ENCODE measurements at places on chromosomes 6 and 20.

DNA sequence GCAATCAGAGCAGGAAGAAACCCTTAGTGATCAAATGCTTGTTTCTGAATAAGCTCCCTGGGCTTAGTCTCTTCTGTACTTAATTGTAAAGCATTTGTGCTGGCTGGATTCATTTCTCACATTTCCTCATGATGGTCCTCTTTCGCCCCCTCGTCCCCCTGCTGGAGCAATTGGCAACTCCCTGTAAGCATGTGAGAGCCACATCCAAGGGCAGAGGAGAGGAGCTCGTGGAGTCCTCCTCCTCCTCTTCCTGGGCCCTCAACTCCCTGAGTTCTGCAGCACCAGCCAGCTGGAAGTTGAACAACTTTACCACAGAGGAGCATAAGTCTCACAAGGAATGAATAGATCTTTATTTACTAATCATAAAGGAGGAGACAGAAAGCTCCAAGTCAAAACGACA lies 12.6 kb downstream of the ANKEF1 start:
- peak; percentile 39 for DNase-seq

- no peak for DNase-seq
Measured at GRCh38 chr6:55141611-55142010, 32.7 kb upstream of the HCRTR2 start.

DNA sequence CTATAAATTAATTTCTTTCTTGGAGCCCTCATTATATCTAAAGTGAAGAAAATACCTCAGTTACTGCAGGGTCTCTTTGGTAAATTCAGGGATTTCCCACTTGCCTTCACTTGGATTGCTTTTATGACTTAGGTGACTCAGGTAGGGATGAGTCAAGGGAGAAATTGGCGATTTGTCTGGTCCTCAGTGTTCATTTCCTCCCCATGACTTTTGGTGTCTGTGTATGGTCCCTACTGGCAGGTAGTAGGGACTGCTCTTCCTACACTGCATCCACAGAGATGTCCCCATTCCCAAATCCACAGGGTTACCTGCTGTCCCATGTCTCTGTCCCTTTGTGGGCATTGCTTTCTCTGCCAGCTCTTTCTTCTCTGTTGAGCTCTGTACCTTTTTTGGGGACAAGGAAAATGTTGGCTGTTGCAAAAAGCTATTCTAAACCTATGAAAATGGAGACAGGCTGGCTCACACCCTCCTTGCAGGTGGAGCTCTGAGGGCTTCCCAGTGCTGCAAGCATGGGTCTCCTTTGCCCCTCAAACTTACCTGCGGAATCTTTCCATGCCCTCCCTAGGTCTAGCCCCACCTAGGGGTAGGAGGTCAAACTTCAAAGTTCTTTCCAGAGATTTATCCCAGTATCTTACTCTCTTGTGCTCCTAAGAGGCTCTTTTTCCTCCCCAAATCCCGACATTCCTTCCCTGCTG lies 211.9 kb downstream of the ZNF217 start:
- no peak for DNase-seq

GRCh38 chr20:41074441-41074840 lies 45.8 kb downstream of the TOP1 start:
- DNase-seq, result no peak

GRCh38 chr6:43798688-43799444 lies 28.9 kb downstream of the VEGFA start:
- DNase-seq, result no peak

GRCh38 chr6:148943451-148943850 lies 196.6 kb downstream of the UST start:
- no peak for DNase-seq

DNA sequence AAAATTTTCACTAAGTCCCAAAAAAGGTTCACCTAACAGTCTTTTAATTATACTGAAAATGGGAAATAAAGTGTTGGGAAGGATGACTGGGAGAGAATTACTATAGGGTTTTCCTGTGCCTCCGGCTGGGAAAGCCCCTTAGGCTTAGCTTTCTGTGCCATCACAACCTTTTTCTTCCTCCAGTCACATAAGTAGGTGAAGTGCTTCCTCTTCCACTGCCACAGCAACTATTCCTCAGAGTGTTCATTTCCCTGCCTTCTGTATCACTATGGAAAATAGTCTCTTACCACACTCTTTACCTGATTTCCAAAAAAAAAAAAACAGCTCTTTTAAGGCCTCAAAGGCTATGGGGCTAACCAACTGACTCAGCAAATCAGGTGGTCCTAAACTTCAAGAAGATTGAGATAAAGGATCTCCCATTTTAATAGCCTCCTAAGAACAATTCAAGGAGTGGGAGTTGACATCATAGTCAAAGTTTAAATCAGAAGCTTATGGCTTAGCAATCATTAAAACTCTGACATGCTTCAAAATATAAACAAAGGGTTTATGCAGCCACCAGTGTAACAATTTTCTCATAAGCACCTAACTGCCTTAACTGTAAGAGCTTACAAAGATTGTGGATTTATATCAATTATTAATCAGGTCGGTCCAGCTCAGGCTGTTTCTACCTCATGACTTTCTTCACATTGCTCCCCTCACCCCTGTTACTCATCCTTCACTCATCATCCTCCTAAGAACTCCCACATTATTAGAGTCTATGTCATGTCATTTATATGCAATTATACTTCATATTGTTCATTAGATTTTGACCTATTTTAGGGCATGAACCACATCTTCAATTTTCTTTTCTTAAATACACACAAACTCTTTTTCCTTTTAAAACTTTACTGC lies 95.3 kb downstream of the RNGTT start:
- DNase-seq, result no peak

DNA sequence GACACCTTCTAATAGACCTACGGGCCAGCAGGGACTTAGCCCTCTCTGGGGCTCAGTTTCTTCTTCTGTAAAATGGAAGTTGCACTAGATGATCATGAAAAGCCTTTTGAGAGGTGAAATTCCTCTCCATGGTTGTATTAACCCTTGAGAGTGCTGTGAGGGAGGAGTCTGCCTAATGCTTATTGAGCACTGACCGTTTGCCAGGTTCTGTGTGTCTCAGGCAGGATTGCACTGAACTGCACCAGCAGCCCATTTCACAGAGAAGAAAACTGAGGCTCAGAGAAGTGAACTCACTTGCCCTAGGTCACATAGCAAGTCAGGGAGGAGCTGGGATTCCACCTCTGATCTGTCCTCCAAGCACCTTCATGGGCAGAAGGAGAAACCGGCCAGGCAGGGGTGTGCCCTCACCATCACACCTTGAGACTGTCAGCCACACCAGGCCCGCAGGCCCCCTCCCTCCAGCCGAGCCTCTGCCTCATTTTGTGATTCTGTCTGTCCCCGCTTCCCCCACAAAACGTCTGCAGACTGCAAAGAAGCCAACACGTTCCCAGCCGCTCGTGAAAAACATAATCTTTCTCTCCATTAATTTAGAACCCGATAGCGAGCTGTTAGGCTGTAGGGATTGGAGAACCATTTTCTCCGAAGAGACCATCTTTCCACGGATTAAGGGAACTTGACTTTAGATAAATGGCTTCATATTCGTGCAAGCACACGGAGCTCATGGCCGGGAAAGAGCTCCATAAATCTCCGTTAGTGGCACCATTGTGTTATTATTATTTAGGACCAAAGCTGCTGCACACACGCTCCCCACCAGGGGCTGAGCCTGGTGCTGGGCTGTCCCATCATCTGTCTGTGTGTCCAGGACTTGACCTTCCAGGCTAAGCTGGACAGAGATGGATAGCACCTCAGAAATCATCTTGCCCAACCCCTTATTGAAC lies 46.0 kb downstream of the KIAA1755 start:
- no peak for DNase-seq

DNA sequence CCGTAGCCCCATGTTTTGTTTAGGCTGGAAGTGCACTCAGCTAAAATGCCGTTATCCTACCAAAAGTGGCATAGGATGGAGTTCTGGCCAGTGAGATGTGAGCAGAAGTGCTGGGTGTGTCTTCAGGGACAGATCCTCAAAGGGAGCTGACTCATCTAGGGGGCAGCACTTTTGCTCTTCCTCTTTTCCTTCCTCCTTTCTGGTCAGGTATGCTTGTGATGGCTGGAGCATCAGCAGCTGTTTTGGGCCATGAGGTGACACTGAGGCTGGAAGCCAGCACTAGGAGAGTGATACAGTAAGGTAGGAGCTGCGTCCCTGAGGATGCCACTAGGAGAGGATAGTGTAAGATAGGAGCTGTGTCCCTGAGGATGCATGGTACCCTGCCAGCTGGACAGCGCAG lies 4.6 kb upstream of the OSBPL2 start:
- no peak for DNase-seq

DNA sequence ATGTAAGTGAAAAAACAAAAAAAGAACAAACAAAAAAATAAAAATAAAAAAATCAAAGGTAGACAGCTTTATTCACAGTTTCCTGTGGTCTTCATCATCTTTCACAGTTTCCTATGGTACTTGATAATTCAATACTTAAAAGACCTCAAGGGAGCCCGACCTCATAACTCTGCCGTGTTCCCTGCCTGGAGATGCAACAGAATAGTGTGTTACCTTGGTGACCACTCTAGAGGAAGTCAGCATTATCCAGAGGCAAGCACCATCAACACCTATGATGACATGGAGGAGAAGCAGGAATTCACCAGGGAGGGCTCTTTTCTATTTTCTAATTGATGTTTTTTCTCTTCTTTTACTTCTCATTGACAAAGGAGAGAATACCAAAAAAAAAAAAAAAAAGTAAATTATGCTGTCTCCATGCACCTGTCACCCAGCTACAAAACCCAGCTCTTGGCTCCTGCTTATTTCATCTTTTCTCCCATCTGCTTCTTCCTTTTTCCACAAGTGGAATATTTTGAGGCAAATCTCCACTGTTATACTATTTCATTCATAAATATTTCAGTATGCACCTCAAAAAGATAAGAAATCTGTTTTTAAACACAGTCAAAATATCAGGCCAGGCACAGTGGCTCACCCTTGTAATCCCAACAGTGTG lies 95.8 kb upstream of the STXBP5 start:
- no peak for DNase-seq

DNA sequence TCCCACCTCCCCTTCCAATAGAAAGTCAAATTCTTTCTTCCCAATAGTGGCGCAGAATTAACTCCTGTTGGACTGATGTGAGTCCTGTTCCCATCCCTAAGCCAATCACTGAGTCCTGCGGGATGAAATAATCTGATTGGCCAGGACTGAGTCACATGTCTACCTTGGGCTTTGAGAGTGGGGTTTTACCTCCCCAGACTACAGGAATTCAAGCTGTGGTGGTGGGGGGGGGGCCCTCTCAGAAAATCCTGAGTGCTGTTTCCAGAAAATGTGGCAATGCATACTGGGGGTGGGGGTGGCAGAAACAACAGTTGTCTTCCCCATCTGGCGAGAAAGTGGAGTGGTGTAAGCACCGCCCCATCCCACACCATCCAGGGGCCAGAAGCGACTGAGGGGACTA lies 65.7 kb downstream of the CTCFL start:
- DNase-seq, result no peak

- no peak for DNase-seq
Measured at GRCh38 chr6:75377386-75377785, 92.8 kb upstream of the TMEM30A start.

- DNase-seq, result no peak
Measured at GRCh38 chr6:104527761-104528415, 331.8 kb downstream of the HACE1 start.

- DNase-seq, result no peak
Measured at GRCh38 chr6:154806804-154807203, 73.6 kb downstream of the SCAF8 start.

DNA sequence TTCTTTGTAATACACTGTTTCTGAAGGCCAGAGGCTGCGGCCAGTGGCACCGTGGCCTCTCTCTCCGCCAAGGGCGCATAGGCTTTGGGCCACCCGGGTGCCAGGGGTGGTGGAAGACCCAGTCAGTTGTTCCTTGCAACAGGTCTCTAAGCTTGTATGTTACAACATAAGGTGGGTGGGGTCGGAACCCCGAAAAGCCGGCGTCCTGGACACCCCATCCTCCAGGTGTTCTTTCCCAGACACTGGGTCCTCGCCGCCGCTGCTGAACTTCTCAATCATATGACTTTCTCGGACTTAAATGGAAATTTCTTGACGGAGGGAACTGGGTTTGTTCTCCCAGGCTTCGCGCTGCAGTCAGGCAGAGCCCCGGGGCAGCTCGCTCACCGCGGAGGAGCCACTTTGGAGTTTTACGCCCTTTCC lies 983 bp upstream of the KCNQ5 start:
- no peak for DNase-seq

GRCh38 chr6:169231790-169232506 lies 21.7 kb downstream of the THBS2 start:
- DNase-seq, result no peak

- DNase-seq, result no peak
Measured at GRCh38 chr6:166561771-166562359, 24.6 kb downstream of the RAMACL start.

DNA sequence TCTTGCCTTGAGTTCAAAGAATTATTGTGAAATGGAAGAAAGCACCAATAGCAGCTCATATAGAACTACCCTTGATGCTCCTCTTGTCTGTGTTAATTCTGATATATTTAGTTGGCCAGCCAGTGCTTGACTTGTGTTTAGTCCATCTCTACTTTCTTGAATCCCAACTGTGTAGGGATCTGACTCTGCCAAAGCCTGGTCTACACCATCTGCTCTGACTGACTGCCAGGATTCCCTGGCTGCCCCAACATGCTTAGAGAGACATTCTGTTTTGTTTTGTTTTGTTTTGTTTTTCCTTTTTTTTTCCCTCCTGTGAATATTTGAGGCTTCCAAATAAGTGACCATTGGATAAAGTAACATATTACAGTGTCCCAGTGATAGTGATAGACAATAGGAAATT lies 953.7 kb upstream of the MANEA start:
- no peak for DNase-seq

DNA sequence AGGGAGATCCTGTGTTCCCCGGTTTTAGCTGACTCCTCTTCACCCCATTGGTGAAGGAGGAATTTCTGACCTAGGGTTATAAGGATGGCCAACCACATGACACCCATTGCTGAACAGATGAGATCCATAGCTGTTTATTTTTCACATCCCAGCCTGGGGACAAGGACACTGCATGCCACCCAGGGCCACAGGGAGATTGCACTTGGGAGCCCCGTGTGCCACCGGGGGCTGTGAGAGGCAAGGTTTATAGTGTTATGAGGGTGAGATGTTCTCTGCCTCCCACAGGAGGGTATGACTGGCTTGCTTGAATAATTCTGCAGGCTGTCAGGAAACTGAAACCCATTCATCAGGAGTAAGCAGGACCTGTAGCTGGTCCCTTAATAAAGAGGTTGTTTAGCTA lies 14.7 kb upstream of the SLPI start:
- no peak for DNase-seq
